H9 (cell line): ENCODE measurements at places on chromosomes 12 and 14. TPM values are rescaled to one million over a fixed set of nuclear protein-coding genes. Genes with fewer than 3 reads are reported as not detected.

Gene C12orf50
- total RNA-seq: 0.17 TPM in 1 of 2 replicates, not detected in the other

Gene CFAP54
- total RNA-seq: 0.24 and 0.33 TPM in 2 replicates

Gene TMEM132D
- total RNA-seq: 6.1 TPM in 2 replicates

- no peak overlapping the region for H3K4me3 ChIP-seq
- no peaks in the 10 kb centered on the region for H3K4me1 ChIP-seq
- H3K36me3 ChIP-seq: no peaks in the 10 kb centered on the region
- no peaks in the 10 kb centered on the region for H3K27me3 ChIP-seq
- no peak for DNase-seq
Observed at GRCh38 chr14:46861753-46862152, 210.2 kb upstream of the RPL10L start.

GRCh38 chr12:79451365-79451764, 239.4 kb downstream of the PAWR start:
- no peak overlapping the region for H3K27ac ChIP-seq
- H3K4me3 ChIP-seq: no peak overlapping the region
- H3K27me3 ChIP-seq: no peaks in the 10 kb centered on the region
- DNase-seq: no peak
- peaks cover 13% of the 10 kb centered on the region for H3K4me1 ChIP-seq
- no peaks in the 10 kb centered on the region for H3K36me3 ChIP-seq
